ENCODE measurements at places on chromosomes 6 and 20.

- no peak for DNase-seq
These were observed 142.0 kb upstream of the SOX4 start for GRCh38 chr6:21451546-21452013.

GRCh38 chr6:106411643-106412200, 51.2 kb downstream of the CRYBG1 start:
- no peak for DNase-seq

DNA sequence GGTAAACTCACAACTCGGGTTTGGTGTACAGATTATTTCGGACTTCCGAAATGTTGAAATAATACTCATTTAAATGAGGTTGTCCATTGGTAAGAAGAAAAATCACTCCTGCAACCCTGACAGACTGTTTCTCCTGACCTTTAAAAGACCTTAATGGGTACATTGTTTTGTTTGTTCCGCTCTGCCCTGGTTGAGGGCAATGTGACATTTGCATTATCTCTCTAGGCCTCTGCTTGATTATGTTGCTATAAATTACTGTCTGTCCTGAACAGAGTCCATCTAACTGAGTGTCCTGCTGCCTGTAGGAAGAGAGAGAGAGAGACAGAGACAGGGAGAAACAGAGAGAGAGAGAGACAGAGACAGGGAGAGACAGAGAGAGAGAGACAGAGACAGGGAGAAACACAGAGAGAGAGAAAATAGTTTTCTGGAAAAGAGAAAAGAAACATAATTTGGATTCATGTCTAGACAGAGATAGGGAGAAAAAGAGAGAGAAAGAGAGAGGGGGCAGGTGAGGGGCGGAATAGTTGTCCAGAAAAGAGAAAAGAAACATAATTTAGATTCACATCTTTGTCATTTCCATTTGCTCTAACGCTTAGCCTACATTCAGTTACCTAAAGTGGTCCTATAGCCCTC, 83.2 kb downstream of the SHLD1 start:
- no peak for DNase-seq

DNA sequence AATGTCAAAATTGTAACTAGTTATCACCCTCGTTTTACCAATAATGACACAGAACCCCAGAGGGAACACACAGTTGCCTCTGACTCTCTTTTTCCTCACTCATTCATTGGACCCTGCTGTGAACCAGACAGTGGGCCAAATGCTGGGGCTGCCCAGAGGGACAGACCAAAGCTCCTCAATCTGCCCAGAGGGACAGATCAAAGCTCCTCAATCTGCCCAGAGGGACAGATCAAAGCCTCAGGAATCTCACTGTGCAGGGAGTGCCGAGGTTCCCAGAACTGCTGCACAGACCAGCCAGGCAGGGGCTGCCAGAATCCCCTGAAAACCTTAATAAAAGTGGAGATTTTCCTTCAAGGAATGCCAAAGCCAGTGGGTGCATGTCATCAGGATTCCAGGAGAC, 179.1 kb downstream of the SOD2 start:
- no peak for DNase-seq

DNA sequence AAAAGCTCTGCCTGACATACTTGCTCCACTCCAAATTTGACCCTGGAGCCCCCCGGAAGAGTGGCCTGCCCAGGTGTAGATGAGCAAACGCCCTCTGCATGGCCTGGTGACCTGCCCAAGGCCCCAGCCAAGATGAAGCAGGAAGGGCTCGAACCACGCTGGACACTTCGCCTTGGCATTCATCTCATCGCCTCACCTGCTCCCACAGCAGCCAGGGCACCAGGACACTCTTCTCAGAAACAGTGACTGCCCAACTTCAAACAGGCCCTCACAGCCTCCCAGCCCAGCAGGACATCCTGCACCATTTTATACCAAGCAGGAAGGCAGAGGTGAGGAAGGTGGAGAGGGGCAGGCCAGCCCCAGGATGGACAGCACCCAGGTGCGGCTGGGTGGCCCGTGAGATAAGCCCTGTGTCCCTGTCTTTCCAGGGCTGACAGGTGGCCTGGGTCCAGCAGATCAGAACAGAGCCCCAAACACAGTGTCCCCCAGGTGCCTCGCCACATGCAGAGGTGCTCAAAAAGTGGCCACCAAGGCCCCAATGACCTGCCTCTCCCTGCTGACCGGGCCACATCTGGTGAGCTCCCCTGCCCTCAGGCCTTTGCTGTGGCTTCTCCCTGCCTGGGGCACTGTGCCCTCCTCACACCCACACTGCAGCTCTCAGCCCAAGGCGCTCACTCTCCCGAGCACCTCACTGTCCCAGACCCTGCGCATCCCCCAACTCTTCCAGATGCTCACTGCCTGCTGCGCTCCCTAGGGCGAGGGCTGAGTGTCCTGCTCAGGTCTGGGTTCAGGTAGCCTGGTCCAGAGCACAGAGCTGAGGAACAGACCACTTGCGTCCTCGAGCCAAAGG, 7.2 kb downstream of the ACSS1 start:
- no peak for DNase-seq

DNA sequence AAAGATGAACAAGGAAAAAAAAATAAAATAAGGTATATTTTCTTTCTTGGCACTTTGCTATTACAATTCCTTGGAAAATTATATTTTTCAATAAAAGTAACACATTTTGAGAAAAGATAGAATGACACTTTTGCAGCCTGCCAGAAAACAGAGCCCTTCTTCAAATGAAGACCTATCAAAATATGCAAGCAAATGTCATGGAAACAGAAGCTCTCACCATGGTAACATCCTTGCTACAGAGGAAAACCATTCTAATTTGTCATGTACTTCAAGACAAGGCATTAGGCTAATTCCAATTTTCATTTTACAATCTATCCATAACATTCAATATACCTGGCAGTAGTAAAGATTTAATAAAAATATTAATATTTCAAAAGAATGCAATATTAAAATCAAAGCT, 177.9 kb downstream of the RNGTT start:
- DNase-seq, result no peak

DNA sequence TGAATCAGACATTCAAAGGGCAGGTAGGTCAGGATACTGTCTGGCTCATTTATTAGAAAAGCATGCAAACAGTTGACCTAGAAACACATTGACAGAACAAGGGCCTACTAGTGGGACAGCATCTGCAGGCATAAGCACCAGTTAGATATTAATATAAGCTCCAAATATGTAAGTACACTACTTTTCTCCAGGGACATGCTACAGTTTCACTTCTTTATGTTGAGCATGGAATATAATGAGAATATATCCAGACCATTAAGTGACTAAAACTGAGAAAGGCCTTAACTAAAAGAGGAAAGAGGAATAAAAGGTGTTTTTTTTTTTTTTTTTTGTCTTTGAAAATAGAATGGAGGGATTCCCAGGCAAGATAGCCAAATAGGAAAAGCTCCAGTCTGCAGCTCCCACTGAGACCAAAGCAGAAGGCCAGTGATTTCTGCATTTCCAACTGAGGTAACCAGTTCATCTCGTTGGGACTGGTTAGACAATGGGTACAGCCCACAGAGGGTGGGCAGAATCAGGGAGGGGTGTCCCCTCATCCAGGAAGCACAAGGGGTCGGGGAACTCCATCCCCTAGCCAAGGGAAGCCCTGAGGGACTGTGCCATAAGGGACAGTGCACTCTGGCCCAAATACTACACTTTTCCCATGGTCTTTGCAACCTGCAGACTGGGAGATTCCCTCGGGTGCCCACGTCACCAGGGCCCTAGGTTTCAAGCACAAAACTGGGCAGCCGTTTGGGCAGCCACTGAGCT, 251.6 kb downstream of the PHF3 start:
- DNase-seq, result no peak

- no peak for DNase-seq
These were observed 195.3 kb upstream of the KCNK16 start for GRCh38 chr6:39517756-39518155.

DNA sequence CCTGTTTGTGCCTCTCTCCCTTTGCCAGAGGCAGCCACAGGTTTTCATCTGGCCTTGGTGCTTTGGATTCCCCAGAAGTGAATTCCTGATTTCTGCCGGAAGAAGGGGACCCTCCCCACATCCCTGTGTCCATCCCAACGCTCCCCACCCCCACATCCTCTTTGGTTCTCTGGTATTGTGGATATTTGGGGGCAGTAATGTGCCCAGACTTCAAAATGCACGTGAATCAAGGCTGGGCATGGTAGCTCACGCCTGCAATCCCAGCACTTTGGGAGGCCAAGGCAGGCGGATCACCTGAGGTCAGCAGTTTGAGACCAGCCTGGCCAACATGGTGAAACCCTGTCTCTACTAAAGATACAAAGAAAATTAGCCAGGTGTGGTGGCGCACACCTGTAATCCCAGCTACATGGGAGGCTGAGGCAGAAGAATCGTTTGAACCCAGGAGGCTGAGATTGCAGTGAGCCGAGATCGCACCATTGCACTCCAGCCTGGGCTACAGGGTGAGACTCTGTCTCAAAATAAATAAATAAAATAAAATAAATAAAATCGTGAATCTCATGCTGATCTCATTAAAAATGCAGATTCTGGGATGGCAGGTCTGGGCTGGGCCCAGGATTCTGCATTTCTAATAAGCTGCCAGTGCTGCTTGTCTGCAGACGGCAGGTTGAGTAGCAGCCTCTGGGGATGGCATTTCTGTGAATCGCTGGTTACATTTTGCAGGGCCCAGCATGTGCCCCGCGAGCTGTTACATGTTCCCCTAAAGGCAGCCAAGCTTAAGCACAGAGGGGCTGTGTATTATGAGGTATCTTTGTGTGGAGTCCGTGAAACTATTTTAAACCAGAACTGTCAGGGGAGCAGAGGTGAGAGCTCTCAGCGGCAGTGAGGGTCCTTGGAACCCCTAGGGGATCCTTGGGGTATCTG, 49.0 kb downstream of the SYNJ2 start:
- DNase-seq, result no peak

- DNase-seq, result no peak
These were observed 63.4 kb downstream of the BACH2 start for GRCh38 chr6:90233213-90233612.

GRCh38 chr20:31604567-31605030, 490 bp upstream of the ID1 start:
- no peak for DNase-seq

GRCh38 chr6:159312206-159312605, 143.0 kb downstream of the FNDC1 start:
- no peak for DNase-seq

GRCh38 chr6:15363523-15364400, 117.9 kb downstream of the JARID2 start:
- DNase-seq, result no peak

DNA sequence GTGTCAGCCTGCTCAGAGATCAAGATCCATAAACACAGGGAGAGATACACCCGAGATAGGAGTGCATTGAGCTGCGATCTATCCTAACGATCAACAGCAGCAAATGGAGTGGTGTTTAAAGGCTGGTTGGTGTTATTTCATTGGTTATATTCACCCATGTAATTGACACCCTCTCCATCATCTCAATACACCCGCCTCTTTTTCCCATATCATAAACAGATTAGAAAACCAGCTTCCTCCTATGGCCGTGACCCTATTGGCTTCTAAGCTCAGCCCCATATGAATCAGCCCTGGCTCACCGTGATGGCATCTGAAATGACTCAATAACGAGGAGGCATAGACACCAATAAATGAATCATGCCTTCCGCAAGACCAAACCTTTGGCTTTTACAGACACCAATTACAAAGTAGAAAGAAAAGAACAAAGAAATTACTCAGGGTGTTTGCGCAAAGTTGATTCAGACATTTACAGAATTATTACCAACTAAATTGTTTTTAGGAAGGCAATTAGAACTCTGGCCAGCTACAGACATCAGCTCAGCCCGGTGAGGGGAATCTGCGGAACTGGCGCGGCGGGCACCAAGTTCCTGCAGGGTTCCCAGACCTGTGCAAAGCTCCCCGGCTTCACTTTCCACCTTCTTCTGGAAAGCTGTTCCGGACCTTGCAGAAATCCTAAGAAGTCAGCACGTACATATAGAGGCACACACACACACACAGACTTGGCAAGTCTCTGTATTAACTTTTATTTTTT, 11.5 kb downstream of the PMEPA1 start:
- DNase-seq, result no peak

Data from activated CD8-positive, alpha-beta memory T cell treated with anti-CD3 and anti-CD28 coated beads for 1 hour (primary cell).